ENCODE measurements at places on chromosomes 3 and 15. TPM values are rescaled to one million over a fixed set of nuclear protein-coding genes. Genes with fewer than 3 reads are reported as not detected.

Gene ROPN1
- not detected for total RNA-seq

Gene ST3GAL6
- total RNA-seq, result 6.3 TPM

Gene KIF15
- 0.47 TPM for total RNA-seq

Gene PSTPIP1
- not detected for total RNA-seq

Gene TRA2B
- 114 TPM for total RNA-seq

- peak; percentile 58 for DNase-seq
These were observed 8.6 kb downstream of the KLHL25 start for GRCh38 chr15:85785887-85786780.

DNA sequence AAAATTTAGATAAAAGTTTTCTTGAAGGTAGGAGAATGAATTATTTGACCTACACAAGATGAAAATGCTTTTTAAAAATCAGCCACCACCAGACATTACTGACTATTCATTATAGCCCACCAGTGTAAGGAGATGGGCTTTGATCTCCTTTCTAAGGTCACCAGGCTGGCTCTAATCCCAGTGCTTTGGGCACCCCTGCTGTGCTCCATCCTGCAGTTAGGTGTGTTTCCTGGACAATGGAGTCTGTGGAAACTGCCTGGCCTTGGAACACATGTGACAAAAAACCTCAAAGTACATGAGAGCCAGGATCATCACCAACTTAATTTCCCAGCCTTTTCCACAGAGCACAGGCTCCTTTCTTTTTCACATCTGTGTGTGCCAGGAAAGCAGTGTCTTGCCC, 260.9 kb downstream of the CHST2 start:
- no peak for DNase-seq

- DNase-seq, result peak; percentile 67
These were observed 1048.5 kb downstream of the NTRK3 start for GRCh38 chr15:87207990-87208580.

- peak; percentile 85 for DNase-seq
These were observed 1.9 kb upstream of the PLCD1 start for GRCh38 chr3:38031022-38031994.

- DNase-seq, result peak; percentile 59
These were observed 79.2 kb downstream of the EFL1 start for GRCh38 chr15:82183121-82184031.

GRCh38 chr3:11545186-11545851, 98.4 kb downstream of the VGLL4 start:
- no peak for DNase-seq

DNA sequence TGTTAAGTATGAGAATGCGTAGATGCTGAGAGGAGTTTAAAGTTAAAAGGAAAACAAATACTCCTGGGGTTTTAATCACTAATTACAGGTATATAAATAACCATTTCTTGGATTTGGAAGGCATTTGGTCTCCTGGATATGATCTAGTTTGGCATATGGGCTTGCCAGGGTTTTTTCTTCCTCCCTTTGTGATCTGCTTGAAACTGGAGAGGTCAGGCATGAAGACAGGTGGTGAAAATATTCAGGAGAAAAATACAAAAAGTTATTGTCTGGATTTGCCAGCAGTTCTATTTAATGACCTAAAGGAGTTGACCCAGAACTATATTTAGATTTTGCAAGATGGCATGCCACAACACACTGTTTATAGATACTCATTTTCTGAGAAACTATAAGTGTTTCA, 136.3 kb downstream of the DIPK2A start:
- DNase-seq, result peak; percentile 31

- DNase-seq, result no peak
These were observed 18.6 kb downstream of the WDR76 start for GRCh38 chr15:43845421-43845820.

DNA sequence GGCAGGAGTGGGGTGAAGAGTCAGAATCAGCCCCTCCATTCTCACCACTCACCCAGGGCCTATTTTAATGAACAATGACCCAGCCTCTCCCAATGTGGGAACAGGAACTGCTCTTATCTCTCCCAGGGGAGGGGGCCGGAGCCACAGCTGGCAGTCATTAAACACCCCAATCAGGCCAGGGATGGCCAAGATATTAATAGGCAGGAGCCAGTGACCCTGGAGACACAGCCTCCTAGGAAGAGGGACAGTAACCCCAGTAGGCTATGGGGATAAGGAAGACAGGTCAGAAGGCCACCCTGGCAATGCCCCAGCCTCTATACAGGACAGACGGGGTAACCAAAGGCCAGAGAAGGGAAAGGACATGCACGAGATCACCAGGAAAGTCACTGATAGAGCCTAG, 38.6 kb downstream of the VIPR1 start:
- DNase-seq, result no peak

DNA sequence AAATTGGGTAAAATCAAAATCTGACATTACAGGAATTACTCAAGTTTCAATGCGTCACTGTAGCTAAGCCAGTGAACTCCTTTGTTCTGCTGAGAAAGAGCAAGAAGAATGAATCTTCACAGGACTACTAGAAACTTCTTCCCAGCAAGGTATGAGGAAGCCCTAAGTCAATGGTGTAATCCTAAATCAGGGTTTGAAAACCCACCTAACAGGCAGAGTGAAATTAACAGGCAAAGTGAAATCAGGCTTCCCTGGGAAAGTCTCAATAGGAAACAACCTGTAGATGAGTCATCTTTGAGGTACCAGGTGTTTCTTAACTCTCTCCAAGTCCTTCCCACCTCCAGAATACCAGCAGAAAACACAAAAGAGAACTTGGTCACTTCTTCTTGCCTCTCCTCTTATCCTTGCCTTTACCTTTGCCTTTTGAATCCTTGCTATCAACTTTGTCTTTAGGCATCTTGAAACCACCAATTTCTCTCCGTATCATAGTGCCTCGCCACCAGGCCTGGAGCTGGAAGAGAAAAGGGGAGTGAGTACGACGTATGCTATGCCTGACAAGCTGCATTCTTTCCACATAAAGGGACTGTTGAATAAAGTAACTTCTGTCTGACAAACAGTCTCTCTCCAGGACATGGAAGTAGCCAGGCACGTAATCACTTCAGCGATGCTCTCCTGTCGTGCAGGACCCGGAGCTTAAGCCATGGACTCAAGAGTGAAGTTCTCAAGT, 60.6 kb upstream of the RPL35A start:
- no peak for DNase-seq

- DNase-seq, result no peak
These were observed 79.2 kb upstream of the FNDC3B start for GRCh38 chr3:171960159-171960558.

- DNase-seq, result no peak
These were observed 130.6 kb downstream of the CCNL1 start for GRCh38 chr3:157029365-157029790.

DNA sequence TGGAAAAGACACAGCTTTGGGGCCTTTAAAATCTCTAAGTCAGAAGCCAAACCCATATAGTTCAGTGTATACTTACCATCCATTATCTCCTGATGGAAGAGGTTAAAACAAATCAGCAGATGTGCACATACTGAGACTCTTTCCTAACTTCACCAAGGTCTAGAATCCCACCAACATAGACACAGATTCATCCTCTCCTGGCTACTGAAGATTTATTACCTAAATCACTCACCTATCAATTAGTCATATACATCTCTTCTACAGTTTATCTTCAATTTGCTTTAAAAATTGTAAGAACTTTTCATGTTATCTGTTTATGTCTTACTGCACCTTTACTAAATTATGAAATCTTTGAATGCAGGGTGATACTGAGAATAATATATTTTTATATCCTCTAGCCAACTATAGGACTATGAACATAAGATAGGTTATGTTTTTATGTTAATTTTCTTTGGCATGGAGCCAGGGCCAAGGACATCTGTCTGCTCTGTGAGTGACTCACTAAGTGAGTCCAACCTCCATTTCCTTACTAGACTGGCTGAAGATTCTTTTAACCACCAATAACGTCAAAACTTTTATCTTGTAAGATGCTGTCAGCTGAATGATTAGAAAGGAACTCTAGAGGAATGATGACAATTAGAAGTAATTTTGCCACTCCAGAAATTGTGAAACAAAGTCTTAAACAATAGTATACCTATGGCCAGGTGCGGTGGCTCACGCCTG, 397.6 kb downstream of the FOXP1 start:
- peak; percentile 38 for DNase-seq

GRCh38 chr15:58748852-58749531, 515 bp downstream of the ADAM10 start:
- DNase-seq, result peak; percentile 60

DNA sequence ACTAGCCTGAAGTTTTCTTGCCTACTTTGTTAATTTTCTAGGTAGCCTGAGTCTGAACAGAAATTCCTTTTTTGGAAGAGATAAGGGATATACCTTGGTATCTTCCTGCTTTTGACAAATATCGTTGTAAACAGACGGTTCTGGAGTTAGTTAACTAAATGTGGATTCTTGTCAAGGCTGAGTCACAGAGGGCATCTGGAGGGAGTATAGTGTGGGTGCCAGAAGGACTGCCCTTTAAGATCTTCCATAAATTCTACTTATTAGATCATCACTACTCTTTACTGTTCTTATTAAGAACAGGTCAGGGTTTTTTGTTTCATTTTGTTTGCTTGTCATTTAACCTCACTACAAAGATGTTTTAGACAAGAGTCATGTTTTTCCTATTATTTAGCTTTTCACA, 125.3 kb upstream of the SKOR1 start:
- DNase-seq, result no peak

- no peak for DNase-seq
These were observed 361.5 kb upstream of the SEMA6D start for GRCh38 chr15:47355759-47356158.

- no peak for DNase-seq
These were observed 292.0 kb upstream of the SLCO3A1 start for GRCh38 chr15:91561371-91562100.

- DNase-seq, result no peak
These were observed 86.4 kb downstream of the LPP start for GRCh38 chr3:188240189-188240981.

DNA sequence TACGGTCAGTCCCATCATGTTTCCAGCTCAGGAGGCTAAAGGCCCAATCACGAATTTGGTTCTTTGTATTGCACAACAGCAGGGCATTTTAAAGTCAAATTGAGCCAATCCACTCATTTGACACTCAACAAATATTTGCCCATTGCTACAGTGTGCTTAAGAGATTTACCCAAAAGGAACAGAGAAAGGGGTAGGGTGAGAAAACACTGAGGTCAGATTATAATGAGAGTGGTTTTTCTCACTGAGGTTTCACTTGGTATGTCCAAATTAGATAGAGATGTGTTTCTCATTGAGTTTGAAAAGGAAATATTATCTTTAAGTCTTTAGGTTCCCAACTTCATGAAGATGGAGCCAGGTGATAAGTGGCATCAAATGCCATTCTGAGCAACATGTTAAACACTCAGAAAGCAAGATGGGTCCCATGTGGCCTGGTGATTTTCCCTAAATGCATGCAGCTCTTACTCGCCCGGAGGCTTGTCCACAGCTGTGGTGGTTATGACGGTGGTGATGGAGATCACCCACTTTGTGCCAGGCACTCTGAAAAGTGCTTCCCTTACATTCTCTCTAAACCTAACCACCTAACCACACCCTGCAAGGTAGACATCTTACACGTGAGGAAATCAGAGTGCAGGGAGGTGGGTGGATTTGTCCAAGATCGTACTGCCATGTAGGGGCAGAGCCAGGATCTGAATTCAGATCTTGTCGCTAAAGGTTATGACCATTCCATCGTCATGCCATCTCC, 31.2 kb upstream of the USP3 start:
- DNase-seq, result peak; percentile 36

DNA sequence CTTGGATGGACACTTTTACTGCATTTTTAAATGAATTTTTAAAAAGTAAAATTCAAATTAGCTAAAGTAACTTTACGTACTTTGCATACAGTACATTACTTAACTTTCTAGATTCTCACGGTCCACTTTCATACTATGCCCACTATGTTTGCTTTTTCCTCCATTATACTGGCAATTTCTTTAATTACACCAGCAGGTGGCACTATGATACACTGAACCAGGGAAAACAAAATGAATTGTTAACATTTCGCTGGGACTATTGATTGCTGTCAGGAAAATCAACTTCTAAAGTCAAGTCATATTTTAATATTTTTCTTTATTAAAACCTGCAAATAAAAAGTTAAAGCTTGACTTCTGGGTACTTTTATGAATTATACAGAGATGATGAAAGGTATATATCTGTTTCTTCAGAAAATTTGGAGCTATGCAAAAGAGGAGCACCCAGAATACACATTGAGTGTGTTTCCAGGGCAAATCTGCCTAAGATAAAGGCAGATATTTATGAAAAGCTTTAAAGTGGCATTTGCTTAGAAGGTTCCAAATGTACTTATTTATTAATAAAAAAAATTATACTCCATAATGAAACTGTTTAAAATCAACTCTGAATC, 21.8 kb upstream of the POU1F1 start:
- DNase-seq, result peak; percentile 59

GRCh38 chr3:150653110-150653561, 50.0 kb downstream of the SELENOT start:
- DNase-seq, result no peak

DNA sequence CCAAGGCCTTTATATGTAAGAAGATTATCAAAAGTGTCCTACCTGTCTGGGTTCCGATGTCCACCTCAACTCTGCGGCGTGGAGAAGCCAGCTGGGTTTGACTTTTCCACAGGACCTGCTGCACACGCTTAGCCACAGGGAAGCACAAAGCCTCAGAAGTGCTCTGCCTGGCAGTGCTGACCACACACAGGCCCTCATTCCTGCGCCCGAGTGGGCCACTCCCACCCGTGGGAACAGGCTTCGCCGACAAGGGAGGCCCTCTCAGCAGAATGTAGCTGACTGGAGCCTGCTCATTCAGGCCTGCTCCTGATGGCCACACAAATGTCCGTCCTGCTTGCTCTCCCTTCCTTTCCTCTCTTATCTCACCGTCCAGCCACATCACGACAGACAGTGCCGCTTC, 221.4 kb upstream of the LRRN1 start:
- no peak for DNase-seq

- DNase-seq, result no peak
These were observed 142.7 kb downstream of the NSMCE3 start for GRCh38 chr15:29126821-29127461.

DNA sequence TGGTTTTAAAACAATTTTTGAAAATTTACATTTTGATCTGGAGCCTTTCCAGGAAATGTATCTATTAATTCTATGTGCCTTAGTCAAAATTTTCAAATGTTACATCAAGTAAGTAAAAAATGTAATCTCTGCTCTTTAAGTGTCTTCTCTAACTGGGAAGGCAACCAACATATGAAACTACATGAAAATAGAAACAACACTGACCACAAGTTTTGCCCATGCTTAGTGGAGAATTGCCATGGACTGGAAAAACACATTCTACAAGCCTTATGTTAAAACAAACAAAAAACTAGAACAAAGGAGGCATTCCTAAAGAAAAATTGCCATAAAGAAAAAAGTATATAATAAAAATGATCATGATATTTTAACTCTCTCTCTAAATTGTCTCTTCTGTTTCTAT, 75.9 kb upstream of the SPRED1 start:
- DNase-seq, result no peak

Measured in myocyte (in vitro differentiated cells).